H7 (cell line): ENCODE measurements at places on chromosomes 5 and 9. TPM values are rescaled to one million over a fixed set of nuclear protein-coding genes. Genes with fewer than 3 reads are reported as not detected.

Gene SLC34A1
- total RNA-seq: not detected in 2 replicates

Gene ARHGAP26
- total RNA-seq: 5.9 and 10.6 TPM in 2 replicates

Gene SPEF2
- 0.07 TPM in 1 of 2 replicates, not detected in the other for total RNA-seq

Gene GRPEL2
- 36.1 and 37.0 TPM in 2 replicates for total RNA-seq

Gene KIF24
- total RNA-seq: 4.5 and 4.7 TPM in 2 replicates

Gene ARID3C
- not detected in 2 replicates for total RNA-seq

Gene HEXB
- total RNA-seq: 79.6 and 84.5 TPM in 2 replicates

Gene PCDHGC3
- total RNA-seq: 27.4 and 31.7 TPM in 2 replicates

Gene CCDC192
- total RNA-seq: 0.24 and 1.1 TPM in 2 replicates

Gene RMRP
- 10,629 and 14,347 TPM in 2 replicates for total RNA-seq

Gene PKD2L2
- total RNA-seq: not detected in 2 replicates

- no peak for DNase-seq
Observed at GRCh38 chr9:114186605-114187289, 31.4 kb downstream of the COL27A1 start.

DNA sequence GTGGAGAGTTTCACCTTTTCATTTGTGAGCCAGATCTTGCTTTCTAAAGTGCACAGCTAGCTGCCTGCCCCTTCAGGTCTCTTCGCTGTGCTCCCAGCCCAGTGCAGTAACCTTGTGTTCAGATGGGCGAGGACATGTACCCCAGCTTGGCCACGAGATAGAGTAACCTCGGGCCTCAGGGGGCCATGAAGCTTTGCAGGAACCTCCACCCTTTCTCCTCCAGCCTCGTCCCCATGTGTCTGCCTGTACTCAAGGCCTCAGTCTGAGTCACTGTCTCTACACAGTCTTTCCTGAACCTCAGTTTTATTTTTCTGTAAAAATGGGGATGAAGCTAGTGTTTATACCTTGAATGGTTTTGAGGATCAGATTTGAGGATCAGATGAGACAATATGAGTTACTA is 37.9 kb downstream of the ERGIC1 start:
- no peak for DNase-seq

- no peak for DNase-seq
Observed at GRCh38 chr5:119439140-119439631, 13.1 kb upstream of the HSD17B4 start.

DNA sequence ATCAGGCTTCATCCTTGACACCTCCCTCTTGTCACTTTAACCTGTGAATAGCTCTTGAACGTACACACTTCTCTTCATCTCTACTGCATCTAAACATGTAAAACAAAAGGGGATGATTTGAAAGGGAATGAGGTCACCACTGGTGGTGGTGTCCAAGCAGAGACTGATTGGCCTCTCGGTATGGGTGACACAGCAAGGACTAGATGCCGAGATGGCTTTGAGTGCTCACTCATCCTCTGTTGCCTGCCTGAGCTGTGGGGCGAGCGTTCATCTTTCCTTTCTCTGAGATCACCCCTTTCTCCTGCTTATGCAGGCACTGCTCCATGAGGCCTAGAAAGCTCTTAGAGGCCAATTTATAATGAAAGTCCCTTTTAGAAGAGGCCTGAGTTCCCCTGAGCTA is 51.9 kb downstream of the SEC61B start:
- no peak for DNase-seq

DNA sequence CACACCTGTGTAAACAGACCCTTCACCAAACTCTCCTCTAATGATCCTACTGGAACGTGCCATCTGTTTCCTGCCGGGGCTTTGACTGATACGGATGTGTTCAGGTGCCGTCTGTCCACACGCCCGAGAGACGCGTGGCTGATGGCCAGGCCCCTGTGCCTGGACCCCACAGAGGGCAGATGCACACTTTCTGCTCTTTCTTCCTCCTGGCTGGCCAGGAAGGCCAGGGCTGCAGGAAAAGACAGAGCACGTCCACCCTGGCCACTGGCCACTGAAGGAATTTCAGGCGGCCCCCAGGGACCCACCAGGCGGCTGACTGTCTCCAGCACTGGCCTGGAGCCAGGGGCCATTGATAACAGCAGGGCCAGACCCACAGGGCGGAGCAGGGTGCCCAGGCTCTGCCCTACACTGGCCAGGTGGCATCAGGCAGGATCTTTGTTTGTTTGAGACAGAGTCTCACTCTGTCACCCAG is 3.6 kb upstream of the ENG start:
- DNase-seq: no peak

GRCh38 chr5:149776361-149777305 is 46.5 kb downstream of the PPARGC1B start:
- DNase-seq: no peak

DNA sequence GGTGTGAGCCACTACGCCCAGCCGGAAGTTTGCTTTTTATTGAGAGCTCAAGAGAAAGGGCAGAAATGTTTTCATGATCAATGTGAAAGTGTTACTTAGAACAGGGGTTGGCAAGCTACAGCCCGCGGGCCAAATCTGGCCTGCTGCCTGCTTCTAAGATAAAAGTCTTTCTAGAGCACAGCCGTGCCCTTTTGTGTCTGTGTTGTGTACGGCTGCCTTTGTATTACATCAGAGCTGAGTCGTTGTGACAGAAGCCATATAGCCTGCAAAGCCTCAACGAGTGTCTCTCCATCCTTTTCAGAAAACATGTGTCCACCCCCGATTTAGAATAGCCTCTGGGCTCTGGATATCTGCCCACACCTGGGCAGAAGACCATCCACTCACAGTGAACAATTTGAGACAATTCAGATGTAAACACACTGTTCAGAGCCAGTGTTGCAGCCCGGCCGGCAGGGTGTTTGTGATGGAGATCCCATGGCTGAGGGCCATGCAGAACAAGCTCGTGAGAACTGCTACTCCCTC is 28.8 kb downstream of the AK8 start:
- DNase-seq: no peak

GRCh38 chr5:172503925-172504700 is 49.8 kb upstream of the SH3PXD2B start:
- no peak for DNase-seq

DNA sequence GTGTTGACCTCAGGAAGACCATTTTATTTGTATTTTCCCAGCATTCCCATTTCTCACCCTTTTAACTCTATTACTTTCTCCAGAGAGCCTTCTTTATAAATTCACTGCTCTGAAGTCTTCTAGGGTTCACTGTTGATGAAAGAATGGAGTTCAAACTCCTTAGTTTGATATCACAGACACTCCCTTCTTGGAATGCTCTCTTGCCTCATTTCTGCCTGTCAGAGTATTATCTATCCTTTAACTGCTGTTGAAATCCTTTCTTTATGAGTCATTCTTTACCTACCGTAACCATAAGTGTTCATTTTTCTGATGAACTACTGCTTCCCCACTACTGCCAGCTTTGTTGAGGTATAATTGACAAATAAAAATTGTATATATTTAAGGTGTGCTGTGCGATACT is 4.3 kb downstream of the RIC1 start:
- DNase-seq: no peak

DNA sequence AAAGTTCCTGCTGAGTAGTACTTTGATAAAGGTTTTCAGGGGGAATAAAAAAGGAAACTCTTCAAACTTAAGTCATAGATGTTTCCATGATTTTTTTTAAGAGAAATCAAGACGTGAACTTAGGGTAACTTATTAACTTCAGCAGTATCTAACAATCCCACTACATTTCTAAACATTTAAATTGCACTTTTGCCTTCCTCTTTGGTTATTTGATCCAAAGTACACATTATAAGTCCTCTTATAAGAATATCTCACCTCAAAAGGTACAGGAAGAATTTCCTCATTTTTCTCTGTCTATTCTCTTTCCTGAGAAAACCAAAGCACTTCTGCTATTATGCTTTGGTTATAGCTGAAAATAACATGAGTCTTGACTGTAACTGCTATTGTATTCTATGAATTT is 7.9 kb downstream of the PTPRD start:
- DNase-seq: no peak

GRCh38 chr5:124733329-124733650 is 13.1 kb downstream of the ZNF608 start:
- DNase-seq: peak; percentile 37

- DNase-seq: no peak
Observed at GRCh38 chr9:86648828-86649170, 294.6 kb upstream of the TUT7 start.

- no peak for DNase-seq
Observed at GRCh38 chr5:34789021-34789531, 49.9 kb upstream of the TTC23L start.

- DNase-seq: no peak
Observed at GRCh38 chr9:94173632-94174031, 85.5 kb upstream of the ZNF169 start.

GRCh38 chr5:82165740-82166530 is 112.2 kb downstream of the RPS23 start:
- peak; percentile 7 for DNase-seq

DNA sequence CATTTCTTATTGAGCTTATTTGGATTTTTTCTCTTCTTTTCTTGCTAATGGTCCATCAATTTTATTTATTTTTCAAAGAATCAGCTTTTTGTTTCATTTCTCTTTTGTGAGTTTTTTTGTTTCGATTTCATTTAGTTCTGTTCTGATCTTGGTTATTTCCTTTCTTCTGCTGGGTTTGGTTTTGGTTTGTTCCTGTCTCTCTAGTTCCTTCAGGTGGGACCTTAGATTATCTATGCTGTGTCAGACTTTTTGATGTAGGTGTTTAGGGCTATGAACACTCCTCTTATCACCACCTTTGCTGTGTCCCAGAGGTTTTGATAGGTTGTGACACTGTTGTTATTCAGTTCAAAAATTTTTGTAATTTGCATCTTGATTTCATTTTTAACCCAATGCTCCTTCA is 119.8 kb downstream of the GABRG2 start:
- DNase-seq: no peak

DNA sequence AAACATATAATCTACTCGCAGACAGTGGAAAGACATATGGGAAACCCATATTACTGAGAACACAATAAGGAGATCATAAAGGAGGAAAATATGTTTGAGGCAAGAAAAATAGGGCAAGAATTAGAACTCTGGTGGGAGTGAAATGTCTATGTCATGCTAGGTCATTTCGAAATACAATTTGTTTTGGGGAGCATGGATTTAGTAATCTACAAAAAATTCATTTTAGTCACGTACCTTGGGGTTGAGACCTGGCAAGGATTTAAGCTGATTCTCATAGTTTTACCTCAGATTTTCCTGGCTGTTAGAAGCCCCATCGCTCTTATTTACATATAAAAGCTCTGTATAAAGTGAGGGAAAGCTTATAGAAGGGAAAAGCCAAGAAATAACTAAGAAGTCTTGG is 11.5 kb upstream of the CSNK1G3 start:
- no peak for DNase-seq

DNA sequence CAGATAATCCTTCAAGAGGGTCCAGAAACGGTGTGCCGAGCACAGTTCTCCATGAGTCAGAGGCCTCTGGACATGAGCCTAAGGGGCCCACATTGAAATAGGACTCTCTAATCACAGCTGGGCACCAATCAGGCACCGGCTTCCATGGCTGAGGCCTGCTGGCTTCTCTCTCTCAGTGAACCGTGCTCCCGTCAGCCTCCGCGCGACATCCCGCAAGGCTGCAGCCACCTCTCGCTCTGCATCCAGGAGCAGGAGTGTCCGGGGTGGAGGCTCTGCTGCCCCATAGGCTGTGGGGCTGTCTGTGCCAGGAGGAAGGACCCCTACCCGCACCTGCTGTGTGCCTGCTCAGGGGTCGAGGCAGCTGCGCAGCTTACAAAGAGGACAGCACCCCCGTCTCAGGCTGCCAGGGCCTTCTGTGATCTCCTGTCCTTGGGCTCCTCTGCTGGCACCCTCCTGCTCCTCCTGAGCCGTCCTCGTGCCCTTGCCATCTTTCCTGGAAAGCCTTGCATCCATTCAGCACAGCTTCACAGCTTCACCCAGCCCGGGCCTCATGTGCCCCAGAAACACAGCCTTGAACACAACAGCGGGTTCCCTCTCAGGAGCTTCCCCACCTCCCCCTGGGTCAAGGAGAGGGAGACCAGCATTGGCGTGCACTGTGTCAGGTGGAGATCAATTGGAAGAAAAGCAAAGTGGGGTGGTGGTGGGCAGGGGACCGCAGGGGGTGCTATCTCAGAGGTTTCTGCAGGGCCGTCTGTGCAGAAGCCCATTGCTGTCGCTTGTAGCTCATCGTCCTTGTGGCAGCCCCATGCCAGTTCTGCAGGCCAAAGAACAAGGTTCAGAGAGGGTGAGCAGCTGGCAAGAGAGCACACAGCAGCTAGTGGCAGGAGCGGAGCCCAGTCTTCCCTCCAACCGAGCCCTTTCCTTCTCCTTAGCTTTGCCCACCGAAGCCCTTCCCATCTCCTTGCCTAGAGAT is 22.8 kb upstream of the FCN1 start:
- DNase-seq: peak; percentile 56

DNA sequence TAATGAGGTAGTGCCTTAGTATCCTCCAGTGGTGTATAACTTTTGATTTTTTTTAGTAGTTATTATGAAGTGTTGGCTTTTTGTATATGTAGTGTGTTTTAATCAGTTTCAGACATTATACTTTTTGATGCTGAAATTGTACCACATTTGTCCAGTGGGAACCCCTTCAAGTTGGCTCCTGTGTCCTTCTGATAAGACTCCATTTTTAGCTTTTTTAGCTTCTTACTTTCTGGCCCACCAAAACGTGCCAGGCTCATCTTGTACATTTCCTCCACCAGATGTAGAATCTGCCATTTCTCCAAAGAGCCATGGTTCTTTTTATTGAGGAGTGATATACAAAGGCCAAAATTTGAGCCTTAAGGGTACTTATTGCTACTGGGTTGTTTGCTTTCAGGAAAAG is 84.4 kb downstream of the PBX3 start:
- no peak for DNase-seq

DNA sequence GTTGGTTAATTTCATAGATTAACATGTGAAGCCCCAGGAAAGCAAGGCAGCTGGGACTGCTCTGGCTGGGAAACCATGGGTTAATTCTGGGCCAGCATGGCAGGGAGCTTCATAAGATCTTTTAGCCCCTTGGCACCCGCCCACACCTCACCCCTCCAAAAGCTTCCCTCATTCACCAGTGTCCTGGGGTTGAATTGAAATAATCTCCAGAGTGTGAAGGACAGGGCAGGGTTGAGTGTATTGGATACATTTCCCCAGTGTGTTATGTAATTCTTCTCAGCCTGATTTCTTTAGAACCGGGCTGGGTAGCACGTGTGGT is 19.4 kb downstream of the WNT8A start:
- peak; percentile 44 for DNase-seq

DNA sequence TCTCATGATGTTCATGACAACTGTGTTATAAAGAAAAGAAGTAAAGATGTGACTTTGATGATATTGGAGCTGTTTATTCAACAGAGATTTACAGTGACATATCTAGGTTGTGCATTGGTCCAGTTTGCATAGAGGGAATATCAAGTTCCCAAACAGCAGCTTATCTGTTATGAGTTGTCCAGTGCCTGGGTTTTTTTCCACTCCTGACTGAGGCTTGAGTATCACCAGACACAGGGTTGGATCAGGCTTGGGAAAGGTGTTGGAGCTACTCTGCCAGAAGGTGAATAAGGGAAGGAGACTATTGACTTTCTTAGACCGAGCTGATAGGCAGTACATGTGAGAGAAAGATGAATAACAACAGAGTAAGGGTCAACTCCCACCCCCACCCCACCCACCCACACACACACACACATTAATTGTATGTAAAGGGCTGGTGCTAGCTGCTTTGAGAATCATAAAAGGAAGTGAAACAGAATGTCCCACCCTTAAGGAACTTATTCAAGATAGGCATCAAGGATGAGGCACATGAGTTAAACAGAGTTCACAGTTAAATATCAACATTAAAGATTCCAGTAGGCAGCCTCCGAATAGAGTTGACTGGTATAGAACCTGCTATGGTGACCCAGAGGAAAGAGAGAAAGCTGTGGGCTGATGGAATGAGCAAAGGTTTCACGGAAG is 33.0 kb upstream of the RASGRF2 start:
- no peak for DNase-seq
